ENCODE measurements at places on chromosomes 6 and 20.
A peak's percentile ranks its signal among the peaks of the same experiment; 100 is the strongest.

- DNase-seq, result no peak
These were observed 179.7 kb downstream of the DLL1 start for GRCh38 chr6:170111141-170111664.

- no peak for DNase-seq
These were observed 98.5 kb downstream of the ARMC2 start for GRCh38 chr6:108946695-108947094.

- no peak for DNase-seq
These were observed 73.7 kb downstream of the FARS2 start for GRCh38 chr6:5335020-5335419.

- DNase-seq, result no peak
These were observed 23.9 kb downstream of the RAET1L start for GRCh38 chr6:150001295-150002008.

DNA sequence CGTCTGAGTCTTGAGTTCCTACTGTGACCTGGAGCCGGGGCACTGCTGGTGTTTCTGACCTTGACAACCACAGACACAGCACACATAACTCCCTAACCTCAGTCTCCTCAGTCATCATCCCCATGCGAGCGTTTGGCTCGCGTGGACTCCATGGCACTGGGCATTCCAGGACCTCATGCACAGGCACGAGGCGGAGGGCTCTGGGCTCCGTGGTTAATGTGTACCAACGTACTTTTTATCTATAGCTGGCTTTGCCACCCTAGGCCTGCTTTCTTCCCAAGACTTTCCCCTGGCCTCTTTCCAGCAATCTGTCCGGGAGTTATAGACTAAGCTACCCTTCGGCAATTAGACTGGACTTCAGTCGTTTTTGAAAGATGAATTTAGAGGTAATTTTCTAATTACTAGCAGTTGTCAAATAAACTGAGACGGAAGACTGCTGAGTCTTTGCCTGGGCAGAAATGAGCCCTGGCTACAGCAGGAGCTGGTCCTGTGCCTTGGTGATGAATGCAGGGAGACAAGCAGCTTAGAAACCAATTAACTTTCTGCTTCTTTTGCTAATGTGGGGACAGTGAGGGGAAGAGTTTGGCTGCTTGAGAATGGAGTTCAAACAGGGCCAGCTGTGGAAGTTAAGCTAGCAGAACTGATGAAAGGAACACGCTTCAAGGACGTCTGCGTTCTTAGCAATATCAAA, 16.1 kb upstream of the CTCFL start:
- DNase-seq, result no peak

- peak; percentile 35 for DNase-seq
These were observed 43.7 kb upstream of the GABRR1 start for GRCh38 chr6:89260832-89261231.

Data from HuH-7.5 (cell line).